Lower lobe of right lung (tissue), 2 donors: ENCODE measurements at places on chromosomes 12 and 14.
A peak's percentile ranks its signal among the peaks of the same experiment; 100 is the strongest.

DNA sequence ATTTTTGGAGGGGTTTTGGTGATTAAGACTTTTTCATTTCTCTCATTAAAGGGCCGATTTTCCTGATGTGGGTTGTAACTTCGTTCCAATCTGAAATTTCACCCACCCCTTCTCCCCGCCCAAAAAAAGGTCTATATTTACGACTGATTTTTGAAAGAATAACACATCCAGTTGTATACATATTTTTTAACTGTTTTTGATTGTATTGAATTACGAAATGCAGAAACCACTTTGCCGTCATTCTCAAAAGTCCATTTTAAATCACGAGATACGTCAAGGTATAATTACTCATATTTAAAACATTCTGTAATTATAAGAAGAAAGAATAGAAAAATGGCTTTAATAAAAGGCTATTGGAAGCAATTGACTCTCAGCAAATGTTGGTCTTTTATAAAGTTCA, 520.7 kb downstream of the MED13L start:
- DNase-seq, result no peak

DNA sequence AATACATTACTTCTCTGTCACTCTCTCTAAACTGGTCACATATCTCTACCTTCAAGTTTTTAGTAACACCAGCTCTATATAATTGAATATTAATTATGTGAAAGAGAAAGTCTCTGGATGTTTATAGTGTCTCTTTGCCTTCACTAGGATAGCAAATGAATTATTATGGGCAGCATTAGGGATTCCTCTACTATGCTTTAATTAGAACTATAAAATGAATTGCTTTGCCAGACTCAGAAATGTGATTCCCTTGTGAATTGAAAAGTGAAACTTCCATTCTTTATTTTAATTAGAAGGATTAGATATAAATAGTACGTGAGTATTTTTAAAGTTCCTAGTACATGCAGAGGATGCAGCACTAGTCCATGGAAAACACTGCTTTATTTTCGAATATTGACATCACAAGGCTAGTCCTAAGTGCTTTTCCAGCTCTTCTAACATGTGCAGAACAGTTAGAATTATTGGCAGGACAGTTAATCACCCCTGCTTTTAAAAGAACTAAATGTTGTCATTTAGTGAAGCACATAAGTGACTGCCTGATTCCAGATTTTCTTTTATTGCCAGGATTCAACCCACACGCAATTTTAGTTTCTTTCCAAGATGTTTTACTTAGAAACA, 23.0 kb upstream of the REP15 start:
- no peak for DNase-seq

DNA sequence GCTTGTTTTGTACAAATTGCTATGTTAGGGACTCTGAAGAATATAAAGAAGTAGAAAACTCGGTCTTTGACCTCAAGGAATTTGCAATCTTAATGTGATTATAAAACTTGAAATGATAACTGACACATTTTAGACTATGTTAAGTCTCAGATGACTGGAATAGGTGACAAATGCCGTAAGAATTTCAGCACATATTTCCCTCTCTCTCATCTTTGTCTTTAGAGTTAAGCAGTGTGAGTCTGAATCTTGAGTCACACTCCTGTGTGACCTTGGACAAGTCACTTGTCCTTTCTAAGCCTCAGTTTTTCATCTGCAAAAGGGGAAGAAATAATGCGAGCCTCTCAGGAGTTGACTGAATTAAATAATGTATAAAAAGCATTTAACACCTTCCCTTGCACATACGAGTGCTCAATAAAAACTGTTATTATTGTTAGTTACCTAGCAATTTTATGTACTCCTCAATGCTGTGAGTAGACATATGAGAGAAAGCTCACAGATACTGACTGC, 103.7 kb downstream of the DYRK2 start:
- no peak for DNase-seq

GRCh38 chr14:33560718-33561431, 390.0 kb downstream of the EGLN3 start:
- no peak for DNase-seq

DNA sequence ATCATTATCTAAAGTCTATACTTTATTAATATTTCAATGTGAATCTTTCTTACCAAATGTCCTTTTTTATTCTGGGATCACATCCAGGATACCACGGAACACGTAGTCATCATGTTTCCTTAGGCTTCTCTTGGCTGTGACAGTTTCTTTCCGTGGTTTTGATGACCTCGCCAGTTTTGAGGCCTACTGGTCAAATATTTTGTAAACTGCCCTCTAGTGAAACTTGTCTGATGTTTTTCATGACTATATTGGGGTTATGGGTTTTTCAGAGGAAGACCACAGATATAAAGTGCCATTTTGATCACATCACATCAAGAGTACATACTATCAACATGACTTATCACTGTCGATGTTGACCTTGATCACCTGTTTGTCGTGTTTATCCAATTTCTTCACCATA, 14.1 kb upstream of the SERPINA6 start:
- no peak for DNase-seq

DNA sequence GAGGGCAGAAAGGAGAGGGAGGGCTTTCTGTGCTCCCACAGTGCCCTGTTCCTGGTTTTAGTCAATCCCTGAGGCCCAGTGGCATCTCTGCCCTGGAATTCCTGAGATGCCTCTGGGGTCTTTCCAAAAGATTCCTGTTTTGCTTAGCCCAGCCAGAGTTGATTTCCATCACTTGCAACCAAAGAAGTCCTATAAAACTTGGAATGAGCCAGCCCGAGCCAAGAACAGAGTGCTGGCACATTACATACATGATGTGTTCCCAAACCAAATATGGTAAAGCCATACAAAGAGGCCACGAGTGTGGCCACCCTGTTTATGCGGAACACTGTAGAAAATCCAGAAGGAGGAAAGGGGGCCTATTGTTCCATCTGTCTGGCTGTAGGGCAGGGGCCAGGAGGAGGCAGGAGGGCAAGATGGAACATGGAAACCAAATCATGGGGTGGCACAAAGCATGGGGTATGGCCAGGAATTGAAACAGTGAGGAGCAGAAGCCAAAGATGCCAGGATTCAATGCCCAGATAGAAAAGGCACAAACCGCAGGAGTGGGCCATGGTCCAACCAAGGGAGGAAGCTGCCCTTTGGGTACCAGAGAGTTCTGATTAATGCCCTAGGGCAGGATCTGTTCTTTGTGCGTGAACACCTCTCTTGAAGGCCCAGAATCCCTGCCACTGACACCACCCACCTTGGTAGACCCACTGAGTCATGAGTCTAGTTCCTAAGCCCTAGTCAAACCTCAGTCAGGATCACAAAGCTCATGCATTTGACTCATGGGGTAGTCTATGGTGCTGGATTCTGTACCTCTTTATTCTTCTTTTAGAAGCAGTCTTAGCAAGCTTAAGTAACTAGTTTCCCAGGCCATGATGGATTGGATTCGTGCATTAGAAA, 75.2 kb downstream of the LRRC74A start:
- DNase-seq, result no peak

GRCh38 chr12:52044292-52044983, 6.8 kb upstream of the NR4A1 start:
- peak; percentile 73 for DNase-seq

- DNase-seq, result no peak
Observed at GRCh38 chr12:131066886-131067490, 113.3 kb downstream of the ADGRD1 start.

GRCh38 chr12:117031843-117032592, 67.2 kb downstream of the TESC start:
- DNase-seq, result no peak

GRCh38 chr12:84159260-84159659, 753.3 kb downstream of the SLC6A15 start:
- no peak for DNase-seq

DNA sequence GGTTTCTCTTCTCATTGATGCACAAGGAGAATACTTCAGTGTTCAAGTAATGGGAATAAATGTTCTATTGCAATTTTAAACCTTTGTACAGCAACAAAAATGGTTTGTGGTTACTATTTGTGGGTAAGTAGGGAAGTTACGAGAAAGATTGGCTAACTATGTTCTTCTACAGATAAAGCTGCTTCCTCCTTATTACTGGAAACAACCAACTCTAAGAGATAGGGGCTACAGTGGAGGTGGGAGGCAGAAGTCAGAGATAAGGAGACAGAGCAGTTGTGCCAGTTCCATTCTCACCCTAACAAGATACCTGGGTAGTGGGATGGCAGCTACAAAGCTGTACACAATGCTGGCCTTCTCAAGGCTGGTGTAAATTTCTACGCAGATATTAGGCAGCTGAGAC, 16.2 kb downstream of the NOXRED1 start:
- no peak for DNase-seq

GRCh38 chr12:75859868-75860267, 171.7 kb downstream of the PHLDA1 start:
- DNase-seq, result no peak

GRCh38 chr14:91144425-91145145, 30.7 kb downstream of the DGLUCY start:
- no peak for DNase-seq

DNA sequence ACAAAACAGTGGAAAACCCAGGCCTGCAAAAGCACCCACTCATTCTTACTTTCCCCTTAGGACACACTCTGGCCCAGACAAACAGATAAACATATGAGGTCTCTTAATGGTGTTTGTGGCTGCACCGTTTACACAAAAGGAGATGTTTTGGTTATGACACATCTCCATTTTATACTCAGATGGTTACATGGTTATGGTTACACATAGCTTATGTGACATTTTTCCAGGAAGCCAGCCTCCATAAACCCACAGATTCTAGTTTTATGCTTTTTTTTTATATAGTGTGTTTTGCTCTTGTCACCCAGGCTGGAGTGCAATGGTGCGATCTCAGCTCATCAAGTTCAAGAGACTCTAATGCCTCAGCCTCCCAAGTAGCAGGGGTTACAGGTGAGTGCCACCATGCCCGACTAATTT, 3.5 kb upstream of the KLRD1 start:
- no peak for DNase-seq

DNA sequence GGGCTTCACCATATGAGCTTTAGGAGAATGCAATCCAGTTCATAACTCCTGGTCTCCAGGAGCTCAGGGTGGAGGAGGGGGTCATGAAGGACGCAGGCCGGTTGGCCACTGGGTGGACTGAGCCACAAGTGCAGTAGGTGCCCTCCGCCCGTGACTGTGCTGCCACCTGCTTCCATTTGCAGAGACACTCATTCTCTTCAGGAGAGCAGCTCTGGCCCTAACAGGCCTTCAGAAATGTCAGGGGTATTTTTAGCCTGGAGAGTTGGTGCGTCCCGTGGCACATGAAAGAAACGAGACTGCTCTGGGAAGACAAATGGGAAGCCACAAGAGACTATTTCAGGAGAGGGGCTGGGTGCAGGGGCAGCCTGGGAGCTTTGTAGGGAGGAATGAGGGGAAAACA, 74.6 kb upstream of the MYL2 start:
- no peak for DNase-seq

GRCh38 chr12:63150713-63151622, at the start of gene AVPR1A:
TSS of gene AVPR1A (minus strand) at chr12:63151201. CDS start at chr12:63150836, 365 bp downstream.
- DNase-seq, result no peak

DNA sequence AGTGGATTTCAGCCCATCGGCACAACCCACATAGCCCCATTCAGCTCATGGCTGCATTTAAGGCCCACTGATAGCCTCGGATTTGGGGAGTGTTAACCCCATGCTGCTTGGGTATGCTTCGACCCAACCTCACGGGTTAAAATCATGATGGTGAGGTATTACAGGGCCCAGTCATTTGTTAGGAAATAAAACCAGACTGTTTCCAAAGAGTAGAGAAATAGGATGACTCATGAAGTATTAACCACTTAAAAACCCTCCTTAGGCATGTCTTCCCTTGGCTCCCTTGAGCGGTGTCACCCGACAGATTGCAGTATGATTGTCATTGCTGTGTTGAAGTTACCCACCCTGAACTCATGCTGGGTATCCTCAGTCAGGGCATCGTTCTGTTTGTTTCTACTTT, 289.1 kb downstream of the CACNA1C start:
- no peak for DNase-seq

GRCh38 chr12:14567351-14568162, at the start of gene PLBD1:
TSS of gene PLBD1 (minus strand) at chr12:14567883. CDS start at chr12:14567696, 187 bp downstream.
- DNase-seq, result peak; percentile 87

- no peak for DNase-seq
Observed at GRCh38 chr12:80702889-80703805, 4.3 kb upstream of the MYF6 start.

- DNase-seq, result no peak
Observed at GRCh38 chr12:39007619-39008018, 102.2 kb upstream of the CPNE8 start.

GRCh38 chr14:63388766-63389431, 70.2 kb upstream of the GPHB5 start:
- DNase-seq, result peak; percentile 64

GRCh38 chr12:113413488-113413939, 8.7 kb upstream of the SDSL start:
- DNase-seq, result peak; percentile 42

- DNase-seq, result no peak
Observed at GRCh38 chr14:44989497-44990440, 27.8 kb downstream of the TOGARAM1 start.
